ENCODE measurements at places on chromosomes 1 and 21.

DNA sequence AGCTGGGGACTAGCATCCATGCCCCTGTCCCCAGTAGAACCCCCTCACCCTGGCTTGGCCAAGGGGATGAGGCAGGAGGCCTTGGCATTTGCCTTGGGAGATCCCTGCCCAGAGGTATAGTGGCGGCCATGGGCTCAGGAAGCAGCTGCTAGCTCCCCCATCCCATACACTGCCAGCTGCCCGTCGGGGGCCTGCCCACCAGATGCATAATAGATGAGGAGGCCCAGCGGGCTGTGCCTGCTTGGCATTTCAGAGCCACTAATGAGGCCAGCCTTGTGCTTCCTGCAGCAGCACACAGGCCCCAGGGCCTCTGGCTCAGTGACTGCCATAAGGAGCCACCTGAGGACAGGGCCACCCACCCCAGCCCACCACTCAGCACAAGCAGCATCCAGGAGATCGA, 23.6 kb downstream of the RAP1GAP start:
- no peak for DNase-seq

DNA sequence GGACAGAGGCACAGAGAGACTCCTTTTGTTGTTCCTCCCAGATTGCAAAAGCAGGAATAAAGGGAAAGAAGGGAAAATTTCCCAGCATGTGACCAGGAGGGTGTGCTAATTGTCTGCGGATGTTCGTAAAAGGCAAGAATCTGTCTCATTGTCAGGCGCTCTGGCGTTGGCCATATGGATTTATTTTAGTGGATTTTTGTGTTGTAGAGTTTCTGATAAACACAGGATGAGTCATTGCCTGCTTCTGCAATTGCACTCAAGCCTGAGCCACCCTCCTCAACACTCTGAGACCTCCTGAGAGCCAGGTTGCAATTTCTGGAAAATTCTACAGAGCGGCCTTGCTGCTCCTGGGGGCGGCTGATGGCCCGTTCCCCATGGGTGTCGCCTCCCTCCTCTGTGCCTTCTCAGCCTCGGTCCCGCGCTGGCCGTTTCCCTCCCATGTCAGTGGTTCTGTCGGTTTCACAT, 227.7 kb downstream of the KAZN start:
- no peak for DNase-seq

- no peak for DNase-seq
Observed at GRCh38 chr1:68675336-68675735, 178.5 kb upstream of the DEPDC1 start.

GRCh38 chr1:9167638-9168037, 38.7 kb upstream of the GPR157 start:
- DNase-seq, result no peak

DNA sequence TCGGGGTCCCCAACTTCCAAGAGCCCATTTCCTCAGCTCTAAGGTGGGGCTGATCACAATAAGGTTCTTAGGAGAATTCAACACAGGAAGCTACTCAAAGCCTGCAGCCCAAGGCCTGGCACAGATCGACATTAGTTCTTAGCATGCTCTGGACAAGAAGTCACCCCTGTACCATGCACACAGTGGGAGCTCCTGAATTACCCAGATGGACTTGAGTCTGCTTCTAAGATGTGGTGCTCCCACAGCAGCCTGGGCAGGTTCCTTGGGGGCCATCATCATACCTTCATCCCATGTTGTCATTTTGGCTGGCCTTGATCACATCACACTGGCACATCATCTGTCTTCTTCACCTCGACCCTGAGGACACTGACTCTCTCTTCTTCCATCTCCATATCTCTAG, 153.3 kb upstream of the VAMP3 start:
- no peak for DNase-seq

DNA sequence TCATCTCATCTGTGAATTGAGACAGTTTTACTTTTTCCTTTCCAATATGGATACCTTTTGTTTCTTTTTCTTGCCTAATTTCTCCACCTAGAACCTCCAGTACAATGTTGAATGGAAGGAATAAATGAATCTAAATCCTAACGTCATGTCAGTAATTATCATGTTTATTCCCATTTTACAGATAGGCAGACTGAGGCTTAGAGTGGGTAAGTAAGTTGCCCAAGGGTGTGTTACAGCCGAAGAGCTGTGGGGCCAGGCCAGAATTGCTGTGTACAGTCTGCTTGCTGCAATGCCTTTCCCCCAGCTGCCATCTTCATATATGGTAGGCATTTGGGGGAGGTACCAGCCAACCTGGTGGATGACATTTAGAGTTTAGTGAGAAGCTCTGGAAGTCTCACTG, 162.7 kb downstream of the CAMTA1 start:
- DNase-seq, result no peak

DNA sequence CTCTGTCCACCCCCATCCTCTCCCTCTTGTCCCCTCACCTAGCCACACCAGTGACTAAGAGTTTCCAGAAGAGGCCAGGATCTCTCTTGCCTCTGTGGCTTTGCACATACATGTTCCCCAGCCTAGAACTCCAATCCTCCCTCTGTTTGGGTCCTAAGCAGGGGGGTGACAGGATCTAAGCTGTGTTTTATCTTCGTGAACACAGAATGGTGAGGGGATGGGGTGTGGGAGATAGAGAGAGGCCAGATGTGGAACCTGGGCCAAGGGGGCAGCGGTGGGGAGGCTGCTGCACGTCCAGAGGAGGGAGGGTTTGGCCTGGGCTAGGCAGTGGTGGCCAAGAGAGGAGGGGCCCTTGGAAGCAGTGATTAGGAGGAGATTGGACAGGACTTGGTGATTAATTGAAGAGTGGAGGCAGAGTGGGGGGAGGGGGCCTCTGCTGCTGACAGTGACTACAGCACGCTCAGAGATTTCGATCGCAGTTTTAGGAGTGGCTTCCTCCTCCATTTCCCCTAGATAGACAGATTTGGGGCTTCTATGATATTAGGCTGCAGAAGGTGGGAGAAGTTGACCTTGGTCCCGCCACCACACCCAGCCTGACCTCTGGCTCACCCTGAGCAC, 17.1 kb upstream of the ADGRB2 start:
- no peak for DNase-seq

DNA sequence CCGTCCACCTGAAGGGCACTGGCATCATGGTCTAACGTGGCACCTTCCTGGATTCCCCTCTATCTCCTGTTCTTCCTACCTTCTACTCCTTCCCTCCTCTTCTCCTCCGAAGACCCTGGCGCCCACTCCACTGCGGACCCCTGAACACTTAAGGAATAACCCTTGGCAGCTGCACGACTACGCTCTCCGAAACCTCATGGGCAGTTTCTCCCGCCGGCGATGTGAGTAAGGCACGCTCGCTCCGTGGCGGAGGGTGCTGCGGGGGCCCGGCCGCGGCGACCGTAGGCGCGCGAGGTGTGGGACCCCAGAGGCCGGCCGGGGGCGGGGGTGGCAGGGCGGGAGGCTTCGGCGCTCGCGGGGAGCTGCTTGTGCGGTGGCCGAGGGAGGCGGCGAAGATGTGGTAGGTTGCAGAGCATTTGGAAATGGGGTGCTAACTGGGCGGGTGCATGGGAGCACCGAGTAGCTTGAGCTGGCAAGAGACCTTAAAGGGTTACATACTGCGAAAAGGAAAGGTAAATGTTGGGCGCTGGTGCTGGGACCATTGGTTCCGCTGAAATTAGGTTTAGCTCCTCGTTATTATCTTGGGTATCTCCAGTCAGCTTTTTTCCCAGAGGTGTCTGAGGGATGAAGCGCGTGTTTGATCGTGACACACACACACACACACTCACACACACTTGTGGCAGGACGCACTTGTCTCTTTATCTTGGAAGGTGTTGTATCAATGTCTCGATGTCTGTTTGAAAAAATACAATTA, 876 bp downstream of the LRRC7 start:
- DNase-seq, result no peak

- no peak for DNase-seq
Observed at GRCh38 chr1:82606546-82606945, 805.8 kb downstream of the ADGRL2 start.

GRCh38 chr1:28323720-28324119, 5.1 kb upstream of the MED18 start:
- DNase-seq, result no peak

- DNase-seq, result no peak
Observed at GRCh38 chr1:109912873-109913272, 2.2 kb downstream of the CSF1 start.

- no peak for DNase-seq
Observed at GRCh38 chr1:178489399-178489798, 7.4 kb downstream of the CLEC20A start.

DNA sequence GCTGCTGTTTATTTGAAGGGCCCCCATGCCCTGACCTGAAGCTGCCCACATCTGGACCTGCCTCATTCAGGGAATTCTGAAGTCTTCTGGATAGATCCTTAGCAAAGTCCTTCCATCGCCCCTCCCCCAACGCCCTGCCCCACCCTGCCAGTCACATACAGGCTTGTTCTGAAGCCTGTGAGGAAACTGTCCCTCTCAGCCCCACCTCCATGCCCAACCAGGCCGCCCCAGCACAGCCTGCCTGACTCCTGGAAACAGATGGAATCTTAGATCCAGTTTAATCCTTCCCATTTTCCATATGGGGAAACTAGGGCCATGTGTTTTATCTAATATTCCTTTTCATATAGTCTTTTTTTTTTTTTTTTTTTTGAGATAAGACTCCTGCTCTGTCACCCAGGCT, 44.5 kb upstream of the GPR37L1 start:
- DNase-seq, result no peak

- no peak for DNase-seq
Observed at GRCh38 chr1:67298762-67299161, 8.9 kb upstream of the IL12RB2 start.

DNA sequence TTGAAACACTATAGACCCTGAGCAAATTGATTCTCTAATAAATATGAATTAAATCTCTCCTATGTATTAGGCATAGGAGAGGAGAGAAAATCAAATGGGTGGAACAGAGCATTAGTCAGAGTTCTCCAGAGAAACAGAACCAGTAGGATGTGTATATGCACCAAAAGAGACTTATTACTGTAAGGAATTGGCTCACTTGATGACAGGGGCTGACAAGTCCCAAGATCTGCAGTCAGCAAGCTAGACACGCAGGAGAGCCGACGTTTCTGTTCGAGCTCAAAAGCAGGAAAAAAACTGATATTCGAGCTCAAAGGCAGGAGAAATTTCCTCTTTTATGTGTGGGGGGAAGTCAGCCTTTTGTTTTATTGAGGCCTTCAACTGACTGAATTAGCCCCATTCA, 259.2 kb upstream of the KAZN start:
- no peak for DNase-seq

DNA sequence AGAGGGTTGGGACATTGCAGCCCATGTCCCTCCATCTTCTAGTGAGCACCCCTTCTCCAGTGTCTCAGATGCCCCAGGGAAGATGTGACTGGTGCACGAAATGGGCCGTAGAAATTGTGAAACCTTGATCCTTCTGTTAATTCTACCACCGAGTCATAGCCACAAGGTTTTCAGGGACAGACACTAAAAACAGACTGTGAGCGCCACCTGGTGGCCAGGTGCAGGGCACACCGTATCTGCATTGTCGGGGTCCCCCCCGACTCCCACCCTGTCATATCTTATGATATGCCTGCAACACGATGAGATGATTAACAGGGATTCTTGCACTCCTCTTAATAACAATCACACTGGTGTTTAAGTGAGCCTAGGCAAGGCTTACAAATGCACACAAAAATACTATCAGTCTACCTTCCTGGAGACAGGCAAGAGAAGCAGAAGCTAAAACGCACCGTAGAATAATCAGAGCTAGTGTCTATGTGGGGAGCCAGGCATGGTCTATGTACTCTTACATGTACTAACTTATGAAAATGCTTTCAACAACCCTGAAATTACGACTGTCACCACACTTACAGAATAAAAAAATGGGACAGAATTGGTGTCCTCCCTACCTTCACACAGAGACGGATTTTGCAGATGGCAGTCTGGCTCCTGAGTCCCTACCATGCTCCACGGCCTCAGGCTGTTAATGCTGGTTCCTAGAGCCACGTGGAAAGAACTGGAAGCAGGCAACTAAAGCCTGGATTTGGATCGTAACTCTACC, 57.9 kb downstream of the FHAD1 start:
- DNase-seq, result peak; percentile 67

DNA sequence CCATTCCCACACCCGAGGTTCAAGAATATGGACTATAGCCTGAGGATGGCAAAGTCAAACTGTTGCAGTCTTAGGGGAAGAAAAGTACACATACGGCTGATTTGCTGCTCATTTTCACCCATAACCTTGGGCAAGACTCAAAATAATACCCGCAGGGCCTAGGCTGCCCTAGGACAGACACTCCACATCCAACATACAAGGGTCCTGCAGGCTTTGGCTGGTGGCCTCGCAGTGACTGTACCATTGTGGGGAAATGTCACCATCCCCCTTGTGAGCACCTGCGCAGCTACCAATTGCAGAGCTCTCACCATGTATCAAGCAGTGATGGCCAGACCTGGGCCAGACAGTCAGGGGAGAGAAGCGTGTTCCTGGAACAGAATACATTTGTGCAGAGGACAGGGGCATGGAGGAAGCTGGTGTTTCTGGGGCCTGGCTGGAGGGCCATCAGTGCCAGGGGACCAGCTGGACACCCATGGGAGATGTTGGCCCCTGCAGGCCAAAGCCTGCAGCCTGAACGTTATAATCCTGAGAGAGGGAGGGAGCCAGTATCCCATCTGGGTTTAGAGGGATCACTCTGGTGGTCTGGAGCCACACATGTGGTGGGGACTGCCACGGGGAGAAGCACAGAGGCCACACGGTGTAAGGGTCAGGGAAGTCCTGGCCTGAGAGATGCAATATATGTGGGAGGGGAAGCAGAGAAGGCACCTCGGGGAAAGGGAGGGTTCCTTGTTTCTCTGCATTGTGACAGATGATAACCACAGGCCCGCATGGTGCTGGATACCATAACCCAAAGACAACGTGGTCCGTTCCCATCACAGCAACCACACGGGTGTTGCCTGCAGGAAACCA, 101.2 kb downstream of the GLIS1 start:
- DNase-seq, result no peak

DNA sequence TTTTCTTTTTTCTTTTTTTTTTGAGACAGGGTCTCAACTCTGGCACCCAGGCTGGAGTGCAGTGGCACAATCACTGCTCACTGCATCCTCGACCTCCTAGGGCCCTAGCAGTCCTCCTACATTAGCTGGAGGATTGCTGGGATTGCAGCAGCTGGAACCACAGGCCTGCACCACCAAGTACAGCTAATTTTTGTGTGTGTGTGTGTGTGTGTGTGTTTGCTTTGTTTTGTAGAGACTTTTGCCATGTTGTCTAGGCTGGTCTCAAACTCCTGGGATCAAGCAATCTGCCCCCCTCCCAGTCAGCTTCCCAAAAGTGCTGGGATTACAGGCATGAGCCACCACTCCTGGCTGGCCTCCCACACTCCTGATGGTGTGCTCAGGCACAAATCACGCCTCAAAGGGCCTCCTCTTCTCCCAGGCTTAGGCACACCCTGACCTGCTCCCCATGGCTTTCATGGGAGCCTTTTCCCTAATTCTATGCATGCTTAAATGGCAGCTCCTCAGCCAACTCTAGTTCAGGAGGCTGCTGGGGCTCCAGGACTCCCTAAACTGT, 9.4 kb downstream of the FAM229A start:
- no peak for DNase-seq

- DNase-seq, result peak; percentile 70
Observed at GRCh38 chr1:3453891-3454810, at the start of gene ARHGEF16. Gene ARHGEF16 (plus strand): TSS chr1:3454665. CDS start chr1:3463085, 8,420 bp downstream.

DNA sequence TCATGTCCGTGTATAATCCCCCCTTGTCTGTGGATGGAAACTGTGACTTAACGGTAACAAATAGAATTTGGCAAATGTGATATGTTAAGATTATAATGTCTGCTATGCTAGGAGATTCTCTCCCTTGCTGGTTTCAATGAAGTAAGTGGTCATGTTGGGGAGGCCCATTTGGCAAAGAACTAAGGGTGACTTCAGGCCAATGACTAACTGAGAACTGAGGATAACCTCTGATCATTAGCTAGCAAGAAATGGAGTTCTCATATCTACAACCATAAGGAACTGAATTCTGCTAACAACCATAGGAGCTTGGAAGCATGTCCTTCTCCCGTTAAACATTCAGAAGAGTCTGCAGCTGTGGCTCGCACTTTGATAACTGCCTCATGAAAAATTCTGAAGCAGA, 2.3 kb downstream of the IFI44L start:
- DNase-seq, result no peak
